ENCODE measurements at places on chromosomes 6 and 20. TPM values are rescaled to one million over a fixed set of nuclear protein-coding genes. Genes with fewer than 3 reads are reported as not detected.

DNA sequence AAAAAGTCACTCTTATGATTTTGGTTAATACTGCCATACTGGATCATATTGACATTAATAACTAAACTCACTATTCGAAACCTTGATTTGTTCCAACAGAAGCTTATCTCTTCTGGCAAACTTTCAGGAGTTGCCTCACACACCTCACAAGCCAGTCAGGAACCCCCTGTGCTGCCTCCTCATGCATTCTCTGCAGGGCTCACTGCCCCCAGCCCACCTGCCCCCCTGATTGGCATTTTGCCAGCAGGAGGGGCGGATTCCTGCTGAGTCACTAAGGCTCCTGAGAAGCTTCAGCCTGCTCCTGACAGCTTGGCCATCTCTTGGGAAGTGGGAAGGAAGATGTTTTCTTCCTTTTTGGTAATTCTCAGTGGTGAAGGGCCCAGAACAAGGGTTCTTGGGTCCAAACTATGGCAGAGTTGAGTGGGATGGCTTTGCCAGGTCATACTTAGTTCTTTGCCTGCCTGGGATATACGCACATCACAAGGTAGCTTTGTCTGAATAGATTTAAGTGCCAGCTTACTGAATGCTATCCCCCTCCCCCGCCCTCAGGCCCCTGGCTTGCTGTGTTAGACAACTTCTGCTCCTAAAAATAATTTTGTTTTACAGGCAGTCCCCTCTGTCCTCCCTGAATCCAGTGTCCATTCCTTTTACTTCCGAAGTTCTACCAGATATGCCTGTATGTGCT is 31.4 kb downstream of the SLC35F1 start:
- no peak for DNase-seq

- no peak for DNase-seq
Observed at GRCh38 chr6:111417946-111418345, 65.1 kb downstream of the REV3L start.

The SAMD10 gene
- total RNA-seq: 6.1 TPM

The RFX6 gene
- 0.59 TPM for total RNA-seq
